Activated gamma-delta T cell (primary cell): ENCODE measurements at places on chromosomes 7 and 10.

DNA sequence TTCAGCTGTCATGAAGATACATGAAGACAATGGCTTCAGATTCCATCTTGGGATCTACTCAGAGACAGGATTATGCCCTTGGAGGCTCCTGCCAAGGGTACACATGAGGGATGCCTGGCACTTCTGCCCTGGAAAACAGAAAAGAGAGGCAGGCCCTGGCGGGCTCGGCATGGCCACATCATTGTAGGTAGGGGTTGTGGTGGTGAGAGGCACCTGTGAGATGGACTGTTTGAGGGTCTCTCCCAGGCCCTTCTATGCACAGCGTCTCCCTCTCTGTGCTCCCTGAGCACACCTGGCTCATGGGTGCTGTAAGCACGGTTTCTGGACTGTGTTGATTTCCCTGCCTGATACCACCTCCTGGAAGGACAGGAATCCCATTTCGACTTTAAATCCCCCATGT is 304.3 kb downstream of the GLRX3 start:
- DNase-seq: no peak

DNA sequence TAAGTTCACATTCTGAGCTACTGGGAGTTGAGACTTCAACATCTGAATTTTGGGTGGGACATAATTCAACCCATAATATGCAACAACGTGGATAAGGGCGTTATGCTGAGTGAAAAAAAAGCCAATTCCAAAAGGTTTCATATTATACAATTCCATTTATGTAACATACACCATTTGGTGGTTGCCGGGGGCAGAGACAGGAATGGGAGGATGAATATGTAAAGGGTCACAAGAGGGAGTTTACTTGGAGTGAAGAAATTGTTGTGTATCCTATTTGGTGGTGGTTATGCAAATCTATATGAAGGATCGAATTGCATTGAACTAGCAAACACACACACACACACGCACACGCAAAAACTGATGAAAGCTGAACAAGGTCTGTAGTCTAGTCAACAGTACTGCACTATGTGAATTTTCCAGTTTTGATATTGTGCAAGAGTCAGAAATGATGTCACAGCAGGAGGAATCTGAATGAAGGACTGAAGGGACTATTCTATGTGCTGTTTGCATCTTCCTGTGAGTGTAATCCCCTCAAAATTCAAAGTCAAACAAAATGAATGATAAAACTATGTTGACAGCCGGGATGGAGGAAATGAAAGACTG is 249.2 kb upstream of the HABP2 start:
- DNase-seq: no peak

- DNase-seq: no peak
Observed at GRCh38 chr10:80194373-80195045, 10.8 kb downstream of the ANXA11 start.

DNA sequence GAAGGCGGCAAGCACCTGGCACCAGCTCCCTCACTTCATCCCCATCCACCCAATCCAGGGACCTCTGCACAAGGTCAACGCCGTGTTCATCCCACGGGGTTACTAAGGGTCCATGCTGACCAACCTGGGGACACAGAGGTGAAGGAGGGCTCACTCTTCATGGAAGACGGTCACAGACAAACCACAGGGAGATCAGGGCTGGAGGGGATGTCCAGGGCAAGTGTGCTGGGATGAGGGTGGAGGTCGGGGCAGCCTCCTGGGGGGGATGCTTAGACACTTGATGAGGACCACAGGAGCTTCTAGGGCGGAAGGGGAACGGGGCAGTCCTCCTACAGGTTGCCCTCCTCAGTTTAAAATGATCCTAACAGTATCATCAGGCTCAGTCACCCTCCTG is 46.7 kb downstream of the FAM53B start:
- no peak for DNase-seq

DNA sequence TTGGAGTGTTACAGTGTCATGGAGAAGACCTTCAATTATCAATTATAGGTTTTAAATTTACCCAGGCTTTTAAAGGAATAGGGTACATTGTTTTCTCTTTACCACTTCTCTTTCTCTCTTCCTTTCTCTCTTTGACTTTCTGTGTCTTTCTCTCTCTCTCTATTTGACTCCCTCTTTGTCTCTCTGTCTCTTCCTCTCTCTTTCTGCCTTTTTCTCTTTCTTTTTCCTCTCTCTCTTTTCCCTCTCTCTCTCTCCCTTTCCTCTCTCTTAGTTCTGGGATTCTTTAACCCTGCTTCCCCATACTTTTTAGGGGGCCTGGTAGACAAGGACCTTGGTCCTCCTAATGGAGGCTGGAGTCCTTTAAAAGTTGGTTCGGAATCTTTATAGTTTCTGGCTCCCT is 15.9 kb upstream of the GHITM start:
- DNase-seq: no peak

GRCh38 chr7:149753375-149754233 is 19.8 kb downstream of the ZNF467 start:
- DNase-seq: no peak

DNA sequence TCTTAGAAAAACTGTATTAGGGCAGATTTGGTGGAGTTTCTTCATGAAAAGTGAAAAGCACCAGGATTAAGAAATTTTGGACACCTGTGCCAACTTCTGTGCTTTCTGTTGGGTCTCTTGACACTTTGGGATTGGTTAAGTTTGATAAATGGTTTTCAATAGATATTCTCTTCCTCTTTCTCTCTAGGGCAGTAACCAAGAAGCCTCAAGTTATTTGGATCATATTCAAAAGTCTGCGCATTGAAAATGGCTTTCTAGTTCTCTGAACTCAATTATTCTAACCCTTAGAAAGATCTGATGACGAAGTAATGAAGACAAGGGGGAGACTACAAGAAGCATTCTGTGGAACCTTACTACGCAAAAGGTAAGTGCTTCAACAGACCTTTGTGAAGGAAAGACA is 144.0 kb upstream of the CCDC6 start:
- no peak for DNase-seq

DNA sequence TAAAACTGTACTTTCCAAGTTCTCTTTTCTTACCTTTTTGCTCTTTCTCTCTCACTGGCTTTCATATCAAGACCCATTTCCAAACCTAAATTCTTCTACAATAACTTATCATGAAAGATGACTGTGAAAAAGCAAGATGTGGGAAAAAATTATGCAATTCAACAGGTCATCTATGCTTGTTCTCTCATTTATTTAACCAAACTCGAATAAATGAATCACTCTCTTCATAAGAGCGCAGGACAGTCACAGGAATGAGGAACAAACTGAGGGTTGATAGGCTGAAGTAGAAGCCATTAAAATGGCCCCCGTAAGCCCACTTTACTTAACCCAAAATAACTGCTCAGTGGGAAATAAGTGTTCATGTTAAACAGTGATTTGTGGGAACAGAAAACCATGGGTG is 1289.7 kb upstream of the SORCS1 start:
- DNase-seq: no peak

DNA sequence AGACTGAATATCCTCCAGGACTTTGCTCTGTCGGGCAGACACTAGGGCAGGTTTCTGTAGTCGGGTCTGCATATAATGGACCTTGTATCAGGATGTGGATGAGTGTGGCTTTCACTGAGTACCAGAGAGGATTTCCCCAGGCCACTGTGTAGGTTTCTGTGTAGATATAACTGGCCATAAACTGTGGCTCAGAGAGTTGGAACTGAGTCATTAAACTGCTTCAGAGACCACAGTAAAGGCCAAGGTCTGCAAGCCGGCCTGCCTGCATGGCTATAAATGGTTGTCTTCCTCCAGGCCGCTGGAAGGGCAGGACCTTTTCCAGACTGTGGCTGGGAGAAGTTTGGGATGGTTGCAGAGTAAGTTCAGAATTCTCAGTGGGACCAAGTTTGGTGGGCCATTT is 16.9 kb downstream of the ZNF92 start:
- DNase-seq: no peak

DNA sequence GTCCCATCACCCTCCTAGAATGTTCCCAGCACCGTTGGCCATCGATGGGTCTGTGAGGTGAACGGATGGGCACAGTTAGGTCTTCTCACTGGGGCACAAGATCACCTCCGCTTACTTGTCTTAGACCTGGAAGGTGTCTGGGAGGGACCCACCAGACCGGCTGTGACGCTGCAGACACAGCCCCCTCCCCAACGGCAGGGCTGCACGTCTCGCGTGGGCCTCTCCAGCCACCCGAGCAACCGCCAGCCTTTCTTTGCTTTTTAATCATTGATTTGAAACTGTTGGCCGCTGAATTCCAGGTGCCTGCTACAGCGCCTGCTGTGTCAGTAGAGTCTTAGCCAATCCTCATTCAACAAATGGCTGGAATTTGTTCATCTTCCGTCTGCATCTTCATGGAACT is 90.4 kb downstream of the DYNC2I1 start:
- no peak for DNase-seq

GRCh38 chr7:87926581-87927461 is 7.2 kb upstream of the ADAM22 start:
- DNase-seq: no peak

GRCh38 chr10:119496273-119496672 is 46.2 kb downstream of the RGS10 start:
- no peak for DNase-seq

DNA sequence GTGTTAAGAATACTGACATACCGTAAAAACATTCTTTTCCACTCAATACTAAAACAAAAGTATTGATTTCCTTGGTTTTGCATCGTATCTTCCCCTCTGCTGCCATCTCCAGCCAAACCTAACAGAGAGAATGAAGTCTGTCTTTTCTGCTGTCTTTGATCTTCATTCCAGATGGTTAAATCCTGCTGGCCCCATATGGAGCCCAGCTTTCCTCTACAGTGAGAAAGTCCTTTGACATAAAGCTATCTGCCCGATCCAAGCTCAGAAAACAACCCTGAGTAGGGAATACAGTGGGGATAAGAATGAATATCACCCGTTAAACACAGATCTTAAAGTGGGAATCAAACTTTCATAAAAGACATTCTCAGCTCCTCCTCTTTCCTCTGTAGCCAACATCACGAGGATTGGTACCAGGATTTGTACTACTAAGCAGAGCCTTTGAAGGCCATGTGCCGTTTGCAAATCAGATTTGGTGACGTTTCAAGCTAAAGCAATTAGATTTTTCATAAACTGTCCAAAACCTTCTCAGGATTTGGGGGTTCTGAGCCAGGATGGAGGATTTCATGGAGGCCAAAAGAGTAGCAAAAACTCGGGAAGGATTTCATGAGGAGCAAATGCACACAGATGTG is 30.8 kb upstream of the GPAM start:
- no peak for DNase-seq

DNA sequence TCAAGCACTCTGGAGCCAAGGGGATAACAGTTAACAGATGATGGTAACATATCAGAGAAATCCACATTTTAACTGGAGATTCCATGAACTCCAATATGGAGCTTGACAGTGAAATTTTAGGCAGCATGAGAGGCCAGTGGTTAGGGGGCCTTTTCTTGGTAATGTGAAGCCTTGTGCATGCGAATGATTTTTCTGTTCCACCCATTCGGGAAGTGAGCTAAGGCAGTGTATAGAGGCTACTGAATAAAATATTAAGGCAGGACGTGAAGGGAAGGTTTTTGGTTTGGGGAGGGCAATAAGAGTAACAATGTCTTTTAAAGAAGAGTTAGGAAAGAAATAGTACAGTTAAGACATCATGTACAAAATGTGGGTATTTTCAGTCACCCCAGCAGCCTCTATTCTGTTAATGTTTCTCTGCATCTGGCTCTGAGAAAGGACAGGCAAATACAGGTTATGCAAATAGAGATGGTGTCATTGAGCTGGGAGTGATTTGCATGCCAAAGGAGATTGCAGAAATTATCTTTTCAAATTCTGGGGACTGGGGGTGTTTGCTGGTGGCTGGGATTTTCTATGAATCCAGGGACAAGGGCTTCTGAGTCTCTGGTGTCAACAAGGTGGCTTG is 6.8 kb upstream of the TAS2R60 start:
- DNase-seq: no peak

DNA sequence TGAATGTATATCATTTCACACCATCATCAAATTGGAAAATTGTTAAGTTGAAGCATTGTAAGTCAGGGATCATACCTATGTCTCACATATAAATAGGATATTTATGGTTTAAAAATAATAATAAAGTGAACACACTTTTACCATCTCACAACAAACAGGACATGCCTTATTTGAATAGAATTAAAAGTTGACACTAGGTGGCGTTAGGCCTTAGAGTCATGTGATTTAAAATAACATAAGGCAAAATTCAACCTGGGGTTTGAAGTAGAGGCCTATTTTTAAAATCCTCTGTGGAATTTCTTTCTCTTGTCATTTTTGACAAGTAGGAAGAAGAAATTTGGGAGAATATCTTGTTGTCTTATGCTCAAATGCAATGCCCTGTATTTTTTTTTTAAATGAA is 184.7 kb upstream of the PCDH15 start:
- DNase-seq: no peak

GRCh38 chr10:16915300-16915699 is 98.1 kb upstream of the RSU1 start:
- DNase-seq: no peak

- no peak for DNase-seq
Observed at GRCh38 chr7:9204571-9204970, 771.2 kb downstream of the NXPH1 start.

GRCh38 chr10:124741922-124742412 is 2.2 kb downstream of the FAM53B start:
- no peak for DNase-seq

DNA sequence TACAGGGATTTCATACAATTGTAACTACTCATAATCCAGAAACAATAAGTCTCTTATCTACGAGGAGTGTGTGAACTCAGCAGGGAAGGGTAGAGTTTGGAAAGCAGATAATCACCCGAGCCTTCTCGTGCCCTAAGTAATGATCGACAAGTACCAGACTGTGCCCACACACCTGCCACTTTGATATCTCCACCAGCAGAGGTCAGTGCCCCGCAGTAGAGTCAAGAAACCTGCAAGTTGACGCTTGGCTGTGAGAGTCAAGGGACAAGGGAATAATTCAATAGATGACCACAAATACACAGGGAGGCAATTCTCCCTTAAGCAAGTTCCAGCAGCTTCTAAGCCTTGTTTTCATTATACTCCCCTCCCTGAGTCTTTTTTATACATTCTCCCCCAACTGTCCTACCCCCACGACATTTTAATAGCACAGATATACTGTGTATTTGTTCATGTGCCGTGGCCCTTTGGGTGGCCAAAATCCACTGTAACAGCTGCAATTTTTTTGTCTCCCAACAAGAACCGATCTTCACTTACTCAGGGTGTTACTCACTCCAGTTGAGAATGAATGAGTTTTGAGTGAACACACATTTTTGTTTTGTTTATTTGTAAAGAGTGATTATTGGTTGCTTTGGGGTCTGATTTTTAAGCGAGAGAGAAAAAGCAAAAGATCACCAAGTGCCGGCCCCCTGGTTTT is 106.9 kb upstream of the RHEB start:
- DNase-seq: no peak
